ENCODE measurements at places on chromosomes 16 and 17.

DNA sequence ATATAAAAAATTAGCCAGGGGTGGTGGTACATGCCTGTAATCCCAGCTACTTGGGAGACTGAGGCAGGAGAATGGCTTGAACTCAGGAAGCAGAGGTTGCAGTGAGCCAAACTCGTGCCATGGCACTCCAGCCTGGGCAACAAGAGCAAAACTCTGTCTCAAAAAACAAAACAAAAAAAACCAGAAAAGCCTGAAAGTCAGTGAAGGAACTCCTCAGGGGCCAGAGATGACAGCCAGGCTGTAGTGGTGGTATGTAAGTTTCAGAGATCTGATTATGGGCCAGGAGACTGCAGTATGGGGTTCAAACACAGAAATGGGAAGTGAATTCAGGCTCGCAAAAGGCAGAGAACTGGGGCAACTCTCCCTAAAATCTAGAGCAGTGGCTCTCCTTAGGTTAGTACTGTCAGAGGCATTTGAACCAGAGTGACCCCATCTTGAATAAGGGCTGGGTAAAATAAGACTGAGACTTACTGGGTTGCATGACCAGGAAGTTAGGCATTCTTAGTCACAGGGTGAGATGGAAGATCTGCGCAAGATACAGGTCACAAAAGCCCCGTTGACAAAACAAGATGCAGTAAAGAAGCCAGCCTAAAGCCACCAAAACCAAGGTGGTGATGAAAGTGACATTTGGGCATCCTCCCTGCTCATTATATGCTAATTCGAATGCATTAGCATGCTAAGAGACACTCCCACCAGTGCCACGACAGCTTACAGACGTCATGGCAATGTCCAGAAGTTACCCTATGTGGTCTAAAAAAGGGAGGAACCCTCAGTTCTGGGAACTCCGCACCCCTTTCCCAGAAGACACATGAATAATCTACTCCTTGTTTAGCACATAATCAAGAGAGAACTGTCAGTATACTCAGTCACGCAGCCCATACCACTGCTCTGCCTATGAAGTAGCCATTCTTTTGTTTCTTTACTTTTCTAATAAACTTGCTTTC, 120.2 kb upstream of the XYLT1 start:
- no peak for DNase-seq

DNA sequence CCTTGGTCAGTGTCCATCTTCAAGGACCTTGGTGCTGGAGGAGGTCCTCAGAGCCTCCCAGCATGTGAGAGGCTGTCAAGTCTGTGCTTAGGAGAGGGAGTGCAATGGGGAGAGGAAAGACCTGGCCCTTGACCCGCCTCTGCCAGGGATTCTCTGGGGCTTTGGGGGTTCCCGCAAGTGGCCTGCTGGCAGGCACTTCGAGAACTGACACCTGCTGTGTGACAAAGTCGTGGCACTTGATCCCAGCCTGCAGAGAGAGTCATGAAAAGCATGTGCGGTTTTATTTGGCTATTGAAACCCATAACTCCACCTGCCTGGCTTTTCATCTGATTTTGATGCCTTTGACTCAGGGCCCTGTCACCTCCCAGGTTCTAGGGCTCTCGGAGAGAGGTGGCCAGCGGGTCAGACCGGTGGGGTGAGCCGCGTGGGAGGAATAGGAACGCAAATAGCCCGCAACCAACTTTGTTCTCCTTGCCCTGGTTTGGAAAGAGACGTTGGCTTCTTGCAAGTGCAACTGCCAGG, 42.8 kb upstream of the GSE1 start:
- DNase-seq, result no peak

- no peak for DNase-seq
Observed at GRCh38 chr17:11823862-11824261, 173.4 kb downstream of the ZNF18 start.

DNA sequence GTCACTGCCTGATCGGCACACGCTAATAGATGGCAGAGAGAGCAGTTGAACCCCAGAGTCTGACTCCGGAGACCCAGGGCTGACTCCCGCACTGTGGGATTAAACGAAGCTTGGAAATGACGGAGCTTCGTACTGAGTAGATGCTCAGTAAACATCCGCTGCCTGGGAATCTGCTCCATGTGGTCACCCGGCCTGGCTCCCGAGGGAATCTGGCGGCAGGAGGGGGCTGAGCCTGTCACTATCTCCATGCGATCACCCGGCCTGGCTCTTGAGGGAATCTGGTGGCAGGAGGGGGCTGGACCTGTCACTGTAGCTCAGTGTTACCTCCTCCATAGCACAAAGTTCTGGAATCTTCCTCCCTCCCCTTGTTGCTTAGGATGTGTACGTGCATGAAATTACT, 139.7 kb upstream of the CIBAR2 start:
- no peak for DNase-seq

GRCh38 chr16:1466968-1467521, 7.8 kb downstream of the CLCN7 start:
- DNase-seq, result no peak

- DNase-seq, result no peak
Observed at GRCh38 chr17:57499648-57500049, 243.3 kb downstream of the MSI2 start.

DNA sequence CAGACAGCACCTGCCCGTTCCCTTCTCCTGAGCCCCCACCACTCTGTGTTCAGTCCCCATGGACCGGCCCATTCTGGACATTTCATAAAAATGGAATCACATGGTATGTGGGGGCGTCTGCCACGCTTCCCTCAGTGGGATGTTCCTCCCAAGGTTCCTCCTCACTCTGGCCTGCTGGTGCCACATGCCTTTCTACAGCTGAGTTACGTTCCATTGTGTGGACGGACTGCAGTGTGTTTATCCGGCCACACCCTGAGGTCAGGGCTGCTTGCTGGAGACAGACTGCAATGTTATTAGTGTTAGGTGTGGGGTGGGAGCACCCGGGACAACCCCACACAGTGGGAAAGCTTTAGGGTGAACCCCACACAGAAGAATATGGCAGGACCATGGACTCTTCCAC, 5.9 kb upstream of the AATK start:
- no peak for DNase-seq

- peak; percentile 41 for DNase-seq
Observed at GRCh38 chr16:57994778-57995177, 5.7 kb downstream of the ZNF319 start.

DNA sequence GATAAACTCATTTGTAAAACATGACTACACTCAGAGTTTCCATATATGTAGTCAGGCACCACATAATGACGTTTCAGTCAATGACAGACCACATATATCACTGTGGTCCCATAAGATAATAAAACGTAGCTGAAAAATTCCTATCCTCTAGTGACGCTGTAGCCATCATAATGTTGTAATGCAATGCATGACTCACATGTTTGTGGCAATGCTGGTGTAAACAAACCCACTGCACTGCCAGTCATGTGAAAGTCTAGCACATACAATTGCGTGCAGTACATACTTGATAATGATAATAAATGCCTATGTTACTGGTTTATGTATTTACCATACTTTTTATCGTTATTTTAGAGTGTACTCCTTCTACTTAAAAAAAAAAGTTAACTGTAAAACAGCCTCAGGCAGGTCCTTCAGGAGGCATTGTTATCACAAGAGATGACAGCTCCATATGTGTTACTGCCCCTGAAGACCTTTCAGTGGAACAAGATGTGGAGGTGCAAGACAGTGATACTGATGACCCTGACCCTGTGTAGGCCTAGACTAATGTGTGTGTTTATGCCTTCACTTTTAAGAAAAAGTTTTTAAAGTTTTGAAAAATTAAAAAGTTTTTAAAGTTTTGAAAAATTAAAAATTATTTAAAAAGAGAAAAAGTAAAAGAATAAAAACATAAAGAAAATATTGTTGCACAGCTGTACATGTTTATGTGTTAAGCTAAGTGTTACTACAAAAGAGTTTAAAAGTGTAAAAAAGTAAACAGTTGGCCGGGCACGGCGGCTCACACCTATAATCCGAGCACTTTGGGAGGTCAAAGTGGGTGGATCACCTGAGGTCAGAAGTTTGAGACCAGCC, 9.0 kb downstream of the STAT5B start:
- DNase-seq, result no peak

DNA sequence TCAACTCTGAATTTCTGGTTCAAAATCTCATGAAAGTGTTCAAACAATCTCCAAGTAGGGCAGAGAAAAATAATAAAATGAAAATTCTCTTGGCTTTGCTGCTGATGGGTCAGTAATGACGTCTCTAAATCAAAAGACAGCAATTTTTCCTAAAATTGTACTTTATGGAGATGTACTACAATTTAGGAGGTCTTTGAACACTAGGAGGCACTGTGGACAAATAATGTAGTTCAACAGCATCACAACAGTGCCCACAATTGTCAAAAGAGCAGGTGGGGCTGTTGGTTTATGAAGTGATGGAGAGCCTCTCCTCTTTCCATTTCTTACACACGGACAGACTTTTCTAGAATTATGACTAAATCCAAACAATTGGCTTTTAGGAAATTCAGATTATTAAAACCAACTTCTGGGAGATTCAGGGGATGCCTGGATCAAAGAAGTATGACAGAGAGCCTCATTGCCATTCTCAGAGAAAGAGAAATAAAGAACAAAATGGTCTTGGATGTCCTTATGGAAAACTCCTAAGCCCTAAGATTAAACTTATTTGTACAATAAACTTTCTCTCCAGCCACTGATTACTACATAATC, 23.8 kb downstream of the EZH1 start:
- DNase-seq, result peak; percentile 33

DNA sequence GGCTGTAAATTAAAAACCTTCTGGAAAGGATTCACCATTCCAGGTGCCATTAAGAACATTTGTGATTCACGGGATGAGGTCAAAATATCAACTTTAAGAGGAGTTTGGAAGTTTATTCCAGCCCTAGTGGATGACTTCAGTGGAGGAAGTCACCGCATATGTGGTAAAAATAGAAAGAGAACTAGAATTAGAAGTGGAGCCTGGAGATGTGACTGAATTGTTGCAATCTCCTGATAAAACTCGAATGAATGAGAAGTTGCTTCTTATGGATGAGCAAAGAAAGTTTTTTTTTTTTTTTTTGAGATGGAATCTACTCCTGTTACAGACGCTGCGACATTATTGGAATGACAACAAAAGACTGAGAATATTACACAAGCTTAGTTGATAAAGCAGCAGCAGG, 26.7 kb downstream of the CCL4 start:
- DNase-seq, result no peak

GRCh38 chr16:51523400-51523799, 372.3 kb upstream of the SALL1 start:
- no peak for DNase-seq

- DNase-seq, result no peak
Observed at GRCh38 chr17:59512844-59513385, 52.5 kb upstream of the DHX40 start.

DNA sequence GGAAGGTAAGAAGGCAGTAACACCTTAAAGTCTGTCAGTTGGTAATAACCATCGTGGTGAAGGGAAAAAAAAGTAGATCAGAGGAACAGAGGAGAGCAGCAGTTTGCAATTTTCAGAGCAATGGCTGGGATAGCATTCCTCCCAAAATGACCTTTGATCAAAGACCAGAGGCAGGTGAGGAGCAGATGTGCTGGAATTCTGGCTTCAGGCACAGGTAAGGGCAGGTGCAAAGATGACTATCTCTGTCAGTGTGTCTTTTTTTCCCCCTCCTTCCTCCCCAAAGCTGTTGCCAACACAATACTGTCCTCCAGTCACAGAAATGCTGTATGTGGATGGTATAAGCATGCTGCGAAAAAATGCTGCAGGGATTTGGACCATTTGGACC, 166.7 kb downstream of the XYLT1 start:
- no peak for DNase-seq

- DNase-seq, result peak; percentile 65
Observed at GRCh38 chr16:28494121-28494851, at the start of gene APOBR. Gene APOBR (plus strand): TSS chr16:28494643. CDS start chr16:28494682, 39 bp downstream.

DNA sequence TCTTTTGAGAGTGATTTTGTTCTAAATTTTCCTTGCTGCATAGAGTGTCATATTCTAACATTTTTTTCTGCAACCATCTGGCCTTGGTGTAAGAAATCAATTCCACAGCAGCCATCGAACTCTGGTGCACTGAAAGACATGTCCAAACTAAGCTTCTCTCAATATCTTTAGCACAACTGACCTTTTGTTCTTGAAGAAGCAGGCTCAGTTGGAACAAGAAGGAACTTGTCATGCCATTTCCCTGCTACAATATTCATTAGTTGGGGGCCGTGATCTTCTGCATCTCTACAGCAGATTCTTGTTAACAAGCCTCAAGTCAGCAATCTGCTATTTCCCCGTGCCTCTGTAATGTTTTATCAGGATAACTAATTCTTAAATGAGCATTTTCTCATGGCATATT, 1305.6 kb downstream of the CDH11 start:
- no peak for DNase-seq

GRCh38 chr16:80377096-80377956, 163.5 kb upstream of the DYNLRB2 start:
- no peak for DNase-seq

- peak; percentile 71 for DNase-seq
Observed at GRCh38 chr16:2857451-2858244, at the start of gene PRSS22. Gene PRSS22 (minus strand): TSS chr16:2858170. CDS start chr16:2858104, 66 bp downstream.

DNA sequence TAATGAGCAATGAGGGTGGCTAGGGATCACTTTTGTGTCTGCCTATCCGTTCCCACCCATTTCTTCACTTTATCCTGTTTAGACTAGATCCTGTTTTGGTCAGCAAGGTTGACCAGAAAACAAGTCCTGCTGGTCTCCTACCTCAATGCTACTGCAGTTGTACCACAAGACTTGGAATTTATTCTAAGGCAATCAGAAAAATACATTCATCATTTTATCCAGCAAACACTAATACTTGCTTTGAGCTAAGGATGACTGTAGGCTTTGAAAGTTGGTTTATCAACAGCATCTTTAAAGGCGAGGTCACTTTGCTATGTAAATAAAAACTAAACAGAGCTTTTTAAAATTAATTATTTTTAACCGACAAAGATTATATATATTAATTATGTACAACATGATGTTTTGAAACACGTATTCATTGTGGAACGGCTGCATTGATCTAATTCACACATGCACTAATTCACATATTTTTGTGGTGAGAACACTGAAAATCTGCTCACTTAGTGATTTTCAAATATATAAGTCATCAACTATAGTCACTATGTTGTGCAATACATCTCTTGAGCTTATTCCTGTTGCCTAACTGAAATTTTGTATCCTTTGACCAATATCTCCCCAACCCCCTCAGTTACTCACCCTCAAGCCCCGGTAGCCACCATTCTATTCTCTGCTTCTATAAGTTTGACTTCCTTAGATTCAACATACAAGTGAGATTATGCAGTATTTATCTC, 125.9 kb upstream of the HS3ST3A1 start:
- no peak for DNase-seq

GRCh38 chr17:74027444-74027843, 176.0 kb upstream of the RPL38 start:
- no peak for DNase-seq

GRCh38 chr17:40130352-40131042, 8.7 kb downstream of the MSL1 start:
- no peak for DNase-seq

GRCh38 chr17:70855401-70856054, 686.2 kb downstream of the KCNJ2 start:
- peak; percentile 10 for DNase-seq

All from mucosa of gallbladder (tissue), 1 donor.